ENCODE measurements at places on chromosomes 3 and 15.

GRCh38 chr15:39171944-39172368, 408.9 kb upstream of the THBS1 start:
- DNase-seq: peak; percentile 73

DNA sequence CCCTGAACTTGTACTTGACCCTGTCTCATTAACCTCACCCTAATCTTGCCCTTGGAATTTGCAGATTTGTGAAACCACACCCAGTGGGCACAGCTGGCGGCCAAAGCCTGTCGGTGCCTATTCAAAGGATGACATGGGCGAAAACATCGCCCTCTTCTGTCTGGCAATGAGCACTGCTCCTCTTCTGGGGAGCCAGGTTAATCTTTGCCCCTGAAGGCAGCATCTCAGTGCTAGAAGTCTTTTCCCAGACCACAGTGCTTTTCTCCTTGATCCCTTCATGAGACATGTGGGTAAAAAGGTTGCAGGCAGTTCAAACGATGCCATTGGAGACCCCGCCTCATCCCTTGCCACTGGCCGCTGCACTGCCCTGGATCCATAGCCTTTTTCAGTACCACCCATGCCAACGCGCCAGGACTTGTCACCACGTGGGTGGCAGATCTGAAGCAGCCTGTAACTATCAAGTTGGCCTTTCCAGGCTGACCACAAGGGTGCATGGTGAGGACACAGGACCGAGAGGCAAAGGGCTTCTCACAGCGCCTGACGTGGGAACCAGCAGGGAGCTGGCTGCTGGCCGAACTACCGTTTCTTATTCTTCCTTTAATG, 6.5 kb upstream of the DNASE1L3 start:
- DNase-seq: peak; percentile 48

GRCh38 chr3:150762662-150763121, 277 bp downstream of the SIAH2 start:
- no peak for DNase-seq

DNA sequence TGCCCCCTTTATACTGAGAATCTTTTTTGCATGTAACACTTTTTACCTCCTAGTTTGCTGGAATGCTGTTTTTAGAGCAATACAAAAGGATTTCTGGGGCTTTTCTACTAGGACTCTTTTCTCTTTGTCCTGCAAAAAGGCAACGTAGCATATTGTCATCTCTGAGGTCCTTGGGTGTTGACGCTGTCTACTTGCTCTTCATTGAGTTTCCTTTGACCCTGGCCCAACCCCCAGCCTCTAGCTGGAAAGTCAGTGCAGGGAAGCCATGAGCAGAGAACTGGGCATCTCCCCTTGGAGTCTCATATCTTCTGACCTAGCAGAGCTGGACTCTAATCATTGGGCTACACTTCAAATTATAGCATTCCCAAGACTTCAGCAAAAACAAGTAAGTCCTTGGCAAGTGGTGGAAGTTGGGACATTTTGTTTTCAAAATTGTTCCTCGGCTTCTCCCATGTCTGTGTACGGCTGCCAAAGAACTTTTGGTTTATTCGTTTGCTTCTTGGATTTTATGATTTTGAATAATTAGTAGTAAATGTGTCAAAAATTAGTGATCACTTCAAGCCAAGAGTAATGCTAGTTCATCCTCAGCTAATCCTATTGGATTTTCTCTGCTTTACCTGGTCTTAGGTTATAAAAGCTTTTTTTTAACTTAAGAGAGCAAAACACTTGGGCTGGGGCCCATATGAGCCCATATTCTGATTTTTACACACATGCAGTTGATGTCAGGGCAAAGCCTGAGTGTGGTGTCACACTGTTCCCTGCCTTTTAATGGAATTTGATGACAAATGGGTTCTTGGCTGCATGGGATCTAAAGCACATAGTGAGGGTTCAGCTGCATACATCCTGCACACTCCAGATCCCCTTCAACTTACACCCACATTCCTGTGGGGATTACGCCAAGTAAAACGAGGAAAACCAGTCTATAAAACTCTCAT, 419.5 kb upstream of the C2CD4B start:
- DNase-seq: no peak

GRCh38 chr3:5389057-5389456, 201.6 kb downstream of the EDEM1 start:
- DNase-seq: no peak

GRCh38 chr15:52787549-52788098, 2.5 kb downstream of the ONECUT1 start:
- no peak for DNase-seq

- no peak for DNase-seq
These were observed 20.5 kb downstream of the RBPMS2 start for GRCh38 chr15:64754663-64755426.

- DNase-seq: no peak
These were observed 15.5 kb upstream of the MRPS22 start for GRCh38 chr3:139328356-139328755.
